Right ventricle myocardium inferior (tissue), 1 donor: ENCODE measurements at places on chromosomes 4 and X. TPM values are rescaled to one million over a fixed set of nuclear protein-coding genes. Genes with fewer than 3 reads are reported as not detected.
A peak's percentile ranks its signal among the peaks of the same experiment; 100 is the strongest.

DNA sequence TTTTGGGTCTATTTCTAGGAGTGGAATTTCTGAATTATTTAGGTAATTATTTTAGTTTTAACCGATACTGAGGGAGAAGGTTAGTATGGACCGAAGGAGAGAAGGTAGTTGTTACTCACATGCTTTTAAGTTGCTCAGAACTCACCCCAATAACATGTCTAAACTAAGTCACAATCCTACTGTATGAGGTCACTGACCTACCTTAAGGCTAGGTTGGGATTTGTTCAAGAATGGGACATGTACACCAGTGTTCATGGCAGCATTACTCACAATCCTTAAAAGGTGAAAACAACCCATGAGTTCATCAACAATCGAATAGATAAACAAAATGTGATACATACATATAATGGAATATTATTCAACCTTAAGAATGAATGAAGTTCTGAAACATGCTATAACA, 90.5 kb downstream of the MSN start:
- no peak for DNase-seq

DNA sequence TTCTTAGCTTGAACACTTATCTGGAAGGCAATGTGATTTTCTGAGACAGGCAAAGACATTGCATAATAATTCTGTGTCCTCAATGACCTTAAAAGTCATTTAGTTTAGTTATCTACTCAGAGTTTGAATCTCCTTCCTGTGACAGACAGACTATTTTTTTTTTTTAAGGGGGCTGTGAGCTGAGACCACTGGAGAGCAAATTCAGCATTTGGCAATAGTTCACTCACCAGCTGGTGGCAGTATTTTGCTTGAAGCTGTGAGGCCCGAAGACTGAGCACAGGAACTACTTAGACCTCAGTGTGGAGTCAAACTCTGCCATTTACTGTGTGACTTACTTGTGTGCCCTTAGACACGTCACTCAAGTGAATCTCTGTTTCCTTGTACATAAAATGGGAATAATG, 22.9 kb upstream of the CPE start:
- no peak for DNase-seq

MAGIX gene
- total RNA-seq = 4.3 TPM

RBM41 gene
- total RNA-seq = 16.0 TPM

GRCh38 chrX:75303795-75304194, 29.9 kb downstream of the UPRT start:
- DNase-seq = no peak

- no peak for DNase-seq
Measured at GRCh38 chr4:16725252-16725651, 173.2 kb downstream of the LDB2 start.

DNA sequence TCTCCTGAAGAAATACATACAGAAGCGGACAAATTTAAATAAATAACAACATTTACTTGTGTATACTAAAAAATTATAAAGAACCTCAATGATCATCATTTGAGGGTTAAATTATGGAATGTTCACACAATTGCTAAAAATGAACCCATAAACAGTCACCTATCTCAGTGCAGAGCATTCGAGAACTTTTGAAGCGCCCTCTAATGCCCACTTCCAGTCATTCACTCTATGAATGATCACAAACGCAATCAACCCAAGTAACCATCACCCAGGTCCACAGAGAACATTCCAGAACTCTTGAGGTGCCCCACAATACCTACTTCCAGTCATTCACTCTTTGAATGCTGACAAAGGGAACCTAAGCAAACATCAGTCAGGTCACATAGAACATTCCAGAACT, 103.5 kb upstream of the PLAC1 start:
- DNase-seq = no peak

- no peak for DNase-seq
Measured at GRCh38 chrX:112664924-112665323, 14.8 kb downstream of the LHFPL1 start.

DNA sequence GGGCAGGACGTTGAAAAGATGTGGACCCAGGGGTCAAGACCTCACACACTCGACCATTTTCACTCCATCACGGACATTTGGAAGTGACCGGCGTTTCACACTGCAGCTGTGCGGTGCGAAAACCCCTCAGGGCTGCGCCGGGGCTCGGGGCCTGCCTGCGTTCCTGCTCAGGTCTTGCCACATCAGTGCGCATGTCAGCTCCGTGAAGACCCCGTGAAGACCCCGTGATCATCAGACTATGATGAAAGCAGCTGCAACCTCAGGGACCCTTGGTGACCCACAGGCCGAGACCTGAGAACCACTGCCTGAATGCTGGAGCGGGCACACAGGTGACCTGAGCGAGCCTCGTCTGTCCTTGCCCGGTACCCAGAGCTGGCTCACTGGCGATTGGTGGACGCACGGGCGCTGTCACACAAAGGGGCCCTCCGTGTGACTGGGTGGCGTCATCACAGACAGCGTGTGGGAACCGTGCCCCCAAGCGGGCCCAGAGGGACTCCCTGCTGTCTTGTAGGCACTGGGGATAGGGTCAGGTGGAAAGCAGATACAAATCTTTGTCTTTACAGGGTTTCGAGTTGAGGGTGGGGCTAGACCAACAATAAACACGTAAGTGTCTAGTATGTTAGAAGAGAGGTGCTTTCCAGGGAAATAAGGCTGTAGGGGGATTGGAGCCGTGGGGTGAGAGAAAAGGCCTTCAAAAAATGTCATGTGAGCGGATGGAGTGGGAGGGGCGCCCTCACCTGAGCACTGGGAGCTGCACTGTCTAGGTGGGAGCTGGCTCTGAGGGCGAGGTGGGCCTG, 12.7 kb downstream of the MSANTD1 start:
- peak; percentile 62 for DNase-seq

DNA sequence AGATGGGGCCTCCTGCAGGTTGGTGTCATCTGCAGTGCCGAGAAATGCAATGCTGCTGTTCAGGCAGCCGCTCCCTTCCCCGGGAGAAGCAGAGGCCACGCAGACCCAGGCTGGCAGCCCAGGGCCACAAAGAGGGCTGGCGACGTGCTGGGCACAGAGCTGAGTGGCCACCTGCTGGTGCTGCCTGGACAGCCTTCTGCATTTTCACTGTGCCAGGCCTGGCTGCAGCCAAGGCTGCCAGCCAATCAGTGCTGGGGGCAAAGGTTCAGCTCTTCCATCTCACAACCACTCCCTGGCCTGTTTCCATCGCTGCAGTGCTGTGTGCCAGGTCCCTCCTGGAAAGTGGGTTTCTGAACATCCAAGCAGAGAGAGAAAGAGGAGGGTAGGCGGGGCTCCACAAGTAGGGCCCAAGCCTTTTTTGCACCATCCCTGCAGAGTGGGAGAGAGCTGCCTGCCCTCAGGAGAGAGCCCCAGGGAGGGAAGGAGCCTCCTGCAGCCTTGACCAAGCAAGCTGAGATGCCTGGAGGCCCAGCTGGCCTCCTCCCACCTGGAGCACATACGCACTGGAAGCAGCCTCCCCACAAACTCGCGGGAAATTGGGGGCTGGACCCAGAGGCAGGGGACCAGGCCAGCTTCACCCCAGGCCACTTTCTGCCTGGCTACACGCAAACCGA, 20.1 kb downstream of the ADRA2C start:
- DNase-seq = peak; percentile 61

DNA sequence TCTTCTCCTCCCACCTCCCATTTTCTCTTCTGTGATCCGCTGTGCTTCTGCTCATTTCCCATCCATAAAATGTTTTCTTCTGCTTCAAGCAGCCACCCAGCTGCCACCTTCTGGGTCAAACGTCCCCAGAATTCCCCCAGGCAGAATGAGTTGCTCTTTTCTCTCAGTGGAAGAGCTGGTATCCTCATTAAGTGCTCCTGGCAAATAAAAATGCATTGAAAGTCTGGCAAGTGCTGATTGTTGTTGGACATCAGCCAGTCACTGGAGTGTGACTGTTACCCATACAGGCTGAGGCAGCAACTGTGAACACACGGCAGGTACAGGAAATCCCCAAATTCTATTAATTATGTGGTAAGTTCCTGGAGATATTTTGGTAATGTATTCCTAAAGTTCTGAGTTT, 52.6 kb downstream of the LIMCH1 start:
- no peak for DNase-seq

TRIM61 gene
- 2.2 TPM for total RNA-seq

SCML2 gene
- total RNA-seq = 1.4 TPM

HAUS3 gene
- 7.7 TPM for total RNA-seq

DNA sequence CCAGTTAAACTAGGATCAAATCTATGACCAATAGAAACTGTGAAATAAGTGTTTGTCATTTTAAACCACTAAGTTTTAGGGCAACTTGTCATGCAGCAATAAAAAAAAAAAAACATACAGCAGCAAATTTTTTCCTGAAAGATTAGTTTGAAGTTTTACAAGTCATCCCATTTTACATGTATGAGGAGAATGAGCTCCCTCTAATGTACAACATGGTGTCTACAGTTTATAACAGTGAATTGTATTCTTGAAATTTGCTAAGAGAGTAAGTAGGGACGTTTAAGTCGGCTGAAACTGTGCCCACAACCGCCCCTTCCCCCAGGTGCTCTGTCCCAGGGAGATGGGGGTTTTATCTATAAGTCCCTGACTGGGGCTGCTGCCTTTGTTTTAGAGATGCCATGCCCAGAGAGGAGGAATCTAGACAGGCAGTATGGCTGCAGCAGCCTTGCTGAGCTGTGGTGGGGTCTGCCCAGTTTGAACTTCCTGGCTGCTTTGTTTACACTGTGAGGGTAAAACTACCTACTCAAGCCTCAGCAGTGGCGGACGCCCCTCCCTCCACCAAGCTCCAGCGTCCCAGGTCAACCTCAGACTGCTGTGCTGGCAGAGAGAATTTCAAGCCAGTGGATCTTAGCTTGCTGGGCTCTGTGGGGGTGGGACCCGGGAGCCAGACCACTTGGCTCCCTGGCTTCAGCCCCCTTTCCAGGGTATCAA, 499.3 kb upstream of the CT83 start:
- no peak for DNase-seq

- DNase-seq = no peak
Measured at GRCh38 chrX:43573441-43574015, 82.6 kb upstream of the MAOA start.

- DNase-seq = no peak
Measured at GRCh38 chr4:155545456-155545855, 121.2 kb upstream of the GUCY1A1 start.

GRCh38 chr4:119068529-119068962, 67.1 kb upstream of the MYOZ2 start:
- no peak for DNase-seq

- no peak for DNase-seq
Measured at GRCh38 chrX:22134681-22135080, 102.6 kb downstream of the PHEX start.

- DNase-seq = no peak
Measured at GRCh38 chrX:130393451-130394074, 8.1 kb upstream of the GPR119 start.

NUP62CL gene
- 0.51 TPM for total RNA-seq

DNA sequence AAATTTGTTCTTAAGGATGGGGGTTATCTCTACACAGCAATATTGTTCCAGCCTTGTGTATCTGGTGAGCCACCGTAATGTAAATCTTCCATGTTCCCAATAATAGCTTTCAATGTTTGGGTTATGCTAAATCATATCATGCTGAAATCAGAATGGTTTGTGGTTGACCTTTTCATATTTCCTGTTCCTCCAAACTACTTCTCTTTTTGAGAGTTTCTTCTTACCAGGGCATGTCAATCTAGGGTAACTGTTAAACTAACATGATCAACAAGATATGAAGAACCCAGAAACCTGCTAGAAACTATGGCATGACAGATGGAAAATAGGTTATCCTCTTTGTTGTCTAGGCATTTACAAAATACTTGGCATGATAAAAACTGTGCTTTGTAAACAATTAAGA, 22.0 kb downstream of the TNMD start:
- DNase-seq = no peak

CXorf51B gene
- total RNA-seq = not detected

GRCh38 chr4:86683983-86684382, 89.9 kb downstream of the PTPN13 start:
- no peak for DNase-seq

GRCh38 chrX:144214651-144215050, 330.8 kb downstream of the UBE2NL start:
- DNase-seq = no peak

ARHGAP24 gene
- total RNA-seq = 10.6 TPM

TAF7L gene
- not detected for total RNA-seq

DNA sequence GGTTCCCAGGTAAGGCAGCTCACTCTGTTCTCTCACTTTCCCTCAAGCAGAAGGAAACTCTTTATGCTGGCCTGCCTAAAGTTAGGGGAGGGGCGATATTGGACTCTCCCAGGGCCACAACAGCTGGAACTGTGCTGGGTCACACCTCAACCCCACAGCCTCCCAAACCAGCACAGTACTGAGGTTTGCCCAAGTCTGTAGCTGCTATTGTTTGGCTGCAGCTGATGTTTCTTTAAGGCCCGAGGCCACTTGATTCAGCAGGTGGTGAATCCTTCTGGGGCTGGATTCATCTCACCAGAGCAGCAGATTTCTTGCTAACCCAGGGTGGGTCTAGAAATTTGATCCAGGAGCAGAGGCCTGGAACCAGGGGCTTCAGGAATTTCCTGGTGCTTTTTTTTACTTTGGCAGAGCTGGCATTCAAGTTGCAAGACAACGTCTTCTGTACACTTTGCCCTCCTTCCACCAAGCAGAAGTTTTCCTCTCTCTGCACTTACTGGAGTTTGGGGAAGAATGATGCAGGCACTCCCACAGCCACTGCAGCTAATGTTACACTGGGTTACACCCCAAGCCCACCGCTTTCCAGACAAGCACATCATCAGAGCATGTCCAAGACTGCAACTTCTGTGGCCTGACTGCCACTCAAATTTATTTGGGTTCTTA, 544.7 kb upstream of the NDST4 start:
- no peak for DNase-seq

CYLC1 gene
- not detected for total RNA-seq

DNA sequence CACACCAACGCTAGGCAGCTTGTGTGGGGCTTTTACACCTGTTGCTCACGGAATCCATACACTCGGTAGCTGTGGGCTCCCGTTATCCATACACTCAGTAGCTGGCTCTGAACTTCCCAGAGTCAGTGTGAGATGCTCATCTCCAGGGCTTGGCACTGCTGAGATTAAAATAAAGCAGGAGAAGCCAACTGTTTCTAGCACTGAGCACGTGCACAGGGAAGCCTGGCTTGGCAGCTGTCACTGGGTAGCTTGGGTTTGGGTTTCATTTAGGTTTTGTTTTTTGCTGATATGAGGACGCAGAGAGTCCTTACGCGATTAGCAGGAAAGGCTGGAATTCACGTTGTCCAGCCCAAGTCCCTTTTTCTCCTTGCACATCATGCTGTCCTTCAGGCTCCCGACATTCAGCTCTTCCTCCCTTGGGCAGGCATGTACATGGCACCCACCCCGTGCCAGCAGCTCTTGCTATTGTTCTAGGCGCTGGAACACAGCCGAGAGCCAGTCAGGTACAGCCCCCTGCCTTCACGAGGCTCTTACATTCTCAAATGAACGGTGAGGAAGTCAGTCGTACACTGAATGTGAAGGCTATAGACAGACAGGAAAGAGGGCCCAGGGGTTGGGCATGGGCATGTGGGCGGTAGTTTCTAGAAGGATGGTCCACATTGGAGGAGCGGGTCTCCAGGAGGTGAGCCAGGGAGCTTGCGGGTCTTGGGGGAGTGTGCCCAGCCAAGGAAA, 25.9 kb downstream of the NSG1 start:
- no peak for DNase-seq

GRCh38 chr4:114200026-114200425, 220.6 kb upstream of the ARSJ start:
- no peak for DNase-seq
